AML-193 (cell line): ENCODE measurements at places on chromosomes 3 and 15.

- DNase-seq: no peak
These were observed 72.9 kb upstream of the OXTR start for GRCh38 chr3:8842293-8842692.

DNA sequence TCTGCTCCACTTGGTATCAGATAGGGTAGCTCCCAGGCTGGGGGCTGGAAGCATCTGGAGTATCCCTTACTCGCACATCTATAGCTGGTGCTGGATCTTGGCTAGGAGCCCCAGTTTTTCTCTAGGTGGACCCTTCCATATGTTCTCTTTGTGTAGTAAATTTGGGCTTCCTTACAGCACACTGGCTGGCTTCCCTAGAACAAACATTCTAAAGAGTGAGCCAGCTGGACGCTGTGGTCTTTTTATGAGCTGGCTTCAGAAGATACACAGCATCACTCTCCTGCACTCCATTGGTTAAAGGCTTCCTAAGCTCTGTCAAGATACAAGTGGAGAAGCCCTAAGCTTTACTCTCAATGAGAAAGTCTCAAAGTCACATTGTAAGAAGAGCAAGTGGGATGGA is 322.1 kb downstream of the WDR72 start:
- DNase-seq: no peak

GRCh38 chr3:30526031-30526430 is 80.4 kb upstream of the TGFBR2 start:
- no peak for DNase-seq

GRCh38 chr15:51888593-51889195 is 59.2 kb downstream of the TMOD3 start:
- DNase-seq: peak; percentile 37

DNA sequence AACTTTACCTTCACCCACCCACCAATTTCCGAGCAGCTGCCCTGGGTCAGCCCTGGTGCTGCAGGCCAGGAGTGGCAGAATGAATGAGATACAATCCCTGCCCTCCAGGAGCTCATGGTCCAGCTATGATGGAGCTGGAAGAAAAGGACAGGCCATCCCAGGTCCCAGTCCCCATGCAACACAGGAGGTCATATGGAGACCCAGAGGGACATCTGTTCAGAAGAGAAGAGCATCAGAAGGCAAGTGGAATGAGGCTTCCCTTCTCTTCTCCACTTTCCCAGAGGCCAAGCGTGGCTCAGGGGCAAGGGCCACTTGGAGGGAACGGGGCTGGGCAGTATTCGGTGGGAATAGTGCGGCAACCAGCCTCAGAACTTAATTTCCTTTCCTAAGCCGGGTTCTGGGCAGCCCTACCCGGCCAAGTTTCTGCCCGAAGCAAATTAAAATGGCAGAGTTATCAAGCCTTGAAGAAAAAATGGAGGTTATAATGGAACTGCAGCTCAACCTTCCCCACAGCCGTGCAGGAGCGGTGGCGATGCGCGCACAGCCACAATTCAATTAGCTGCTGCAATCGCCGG is 35.9 kb downstream of the TLE3 start:
- DNase-seq: no peak

DNA sequence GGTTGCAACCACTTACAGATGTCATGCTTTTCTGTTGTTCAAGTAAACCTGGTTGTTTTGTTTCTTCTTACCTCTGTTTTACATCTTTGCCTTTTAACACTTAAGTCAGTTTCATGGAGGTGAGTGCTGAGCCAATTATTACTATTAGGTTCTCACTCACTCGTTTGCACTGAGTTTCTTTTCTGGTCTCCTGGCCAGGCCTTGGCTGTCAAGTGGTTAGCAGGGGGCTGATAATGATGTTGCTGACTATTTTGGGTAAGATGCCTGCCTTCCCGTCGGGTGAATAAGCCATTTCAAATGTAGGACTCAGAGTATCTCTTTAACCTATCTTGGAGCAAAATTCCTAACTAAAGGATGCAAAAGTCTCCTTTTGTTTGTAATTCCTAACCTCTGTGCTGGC is 78.5 kb downstream of the KLHL25 start:
- no peak for DNase-seq

- DNase-seq: no peak
These were observed 17.4 kb upstream of the MKRN3 start for GRCh38 chr15:23548071-23548470.

- DNase-seq: no peak
These were observed 490.5 kb upstream of the NR2F2 start for GRCh38 chr15:95840004-95840403.

GRCh38 chr3:149016669-149017541 is 25.6 kb downstream of the GYG1 start:
- no peak for DNase-seq

DNA sequence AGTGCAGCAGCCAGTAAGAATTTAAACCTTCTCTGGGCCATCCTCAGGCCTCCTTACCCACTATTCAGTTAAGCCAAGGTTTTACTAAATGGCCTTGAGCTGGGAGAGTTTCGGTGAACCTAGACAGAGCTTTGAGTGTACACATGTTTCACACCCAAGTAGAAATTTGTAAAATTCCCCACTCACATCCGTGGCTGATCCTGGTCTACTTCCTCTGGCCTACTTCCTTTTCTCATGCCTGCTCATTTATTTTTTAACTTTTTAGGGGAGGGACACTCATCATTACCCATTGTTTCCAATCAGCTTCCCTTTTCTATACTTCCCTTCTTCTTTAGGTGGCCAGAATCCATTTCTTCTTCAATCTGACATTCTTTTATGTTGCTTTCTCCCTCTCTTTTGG is 7.6 kb downstream of the CX3CR1 start:
- peak; percentile 74 for DNase-seq

- no peak for DNase-seq
These were observed 403.8 kb upstream of the ADAMTS9 start for GRCh38 chr3:65091565-65091964.

- DNase-seq: no peak
These were observed 208.2 kb upstream of the CTDSPL start for GRCh38 chr3:37653466-37653865.

GRCh38 chr3:29696311-29696710 is 415.4 kb downstream of the RBMS3 start:
- DNase-seq: no peak

DNA sequence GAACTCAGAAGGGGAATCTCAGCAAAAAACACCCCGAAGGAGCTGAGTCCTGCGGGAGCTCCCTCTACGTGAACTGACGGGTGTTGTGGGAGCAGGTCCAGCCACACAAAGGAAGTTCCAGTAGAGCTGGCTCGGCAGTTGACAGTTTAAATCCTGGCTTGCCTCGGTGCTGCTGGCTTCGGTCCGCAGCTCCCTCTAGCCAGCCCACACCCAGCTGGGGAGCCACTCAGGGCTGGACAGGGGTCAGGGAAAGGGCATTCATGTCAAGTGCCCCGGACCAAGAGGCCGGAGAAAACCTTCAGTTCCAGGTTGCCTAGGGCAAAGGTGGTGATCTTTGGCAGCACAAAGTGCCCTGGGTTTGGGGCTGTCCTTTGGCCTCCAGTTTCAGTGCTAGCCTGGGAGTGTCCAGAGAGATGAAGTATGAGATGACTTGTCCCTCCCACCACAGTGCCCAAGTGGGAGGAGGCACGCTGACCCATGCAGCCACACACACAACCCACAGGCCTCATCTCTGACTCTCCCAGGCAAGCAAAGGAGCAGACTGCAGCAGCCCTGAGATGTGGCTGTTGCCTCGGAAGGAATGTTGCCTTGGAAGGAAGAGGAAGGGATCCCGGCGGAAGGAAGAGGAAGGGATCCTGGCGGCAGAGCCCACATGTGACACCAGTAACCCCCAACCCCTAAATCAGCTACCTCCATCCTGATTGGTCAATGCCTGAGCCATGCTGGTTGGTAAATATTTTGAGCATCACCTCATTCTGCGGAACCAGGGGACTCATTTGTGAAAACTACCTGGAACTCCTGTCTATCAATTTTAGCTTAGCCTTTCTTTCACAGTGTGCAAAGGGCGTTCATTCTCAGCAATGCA is 13.9 kb upstream of the ANPEP start:
- DNase-seq: no peak

DNA sequence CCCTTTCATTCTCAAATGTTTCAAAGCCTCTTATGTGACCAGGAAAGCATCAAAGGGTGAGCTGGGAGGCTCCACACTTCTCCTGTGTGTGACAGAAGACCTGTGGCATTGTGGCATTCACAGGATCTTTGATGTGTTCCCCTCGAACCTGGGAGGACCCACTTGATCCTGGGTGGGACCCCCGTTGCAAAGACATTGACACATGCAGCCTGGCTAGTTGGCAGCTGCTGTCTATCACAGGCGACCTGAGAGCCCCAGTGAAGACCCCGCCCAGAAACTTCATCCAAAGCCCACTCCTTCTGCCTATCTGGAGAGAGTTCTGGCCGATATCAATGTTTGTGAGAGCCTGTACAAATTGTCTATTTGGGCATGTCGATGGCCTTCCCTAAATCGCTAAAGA is 140.4 kb upstream of the ATP2B2 start:
- DNase-seq: no peak

DNA sequence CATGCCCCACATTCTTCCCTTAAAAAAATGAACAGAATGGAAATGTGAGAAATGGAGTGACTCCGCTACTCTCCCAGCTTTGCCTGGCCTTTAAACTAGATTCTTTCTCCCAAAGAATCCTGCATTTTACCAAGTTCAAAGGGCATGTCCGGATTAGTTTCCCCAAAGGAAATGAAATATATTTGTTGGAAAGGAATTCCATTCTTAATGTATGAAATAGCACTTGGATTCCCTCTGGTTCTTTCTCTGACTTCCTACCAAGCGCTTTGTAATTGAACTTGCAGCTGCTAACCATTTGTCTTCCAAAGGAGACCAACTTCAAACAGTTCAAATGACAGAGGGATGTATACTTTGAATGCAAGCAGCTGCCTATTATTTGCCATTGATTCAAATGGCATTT is 18.9 kb downstream of the MAP2K1 start:
- DNase-seq: no peak

- DNase-seq: no peak
These were observed 44.1 kb upstream of the LRRC58 start for GRCh38 chr3:120393243-120393642.

DNA sequence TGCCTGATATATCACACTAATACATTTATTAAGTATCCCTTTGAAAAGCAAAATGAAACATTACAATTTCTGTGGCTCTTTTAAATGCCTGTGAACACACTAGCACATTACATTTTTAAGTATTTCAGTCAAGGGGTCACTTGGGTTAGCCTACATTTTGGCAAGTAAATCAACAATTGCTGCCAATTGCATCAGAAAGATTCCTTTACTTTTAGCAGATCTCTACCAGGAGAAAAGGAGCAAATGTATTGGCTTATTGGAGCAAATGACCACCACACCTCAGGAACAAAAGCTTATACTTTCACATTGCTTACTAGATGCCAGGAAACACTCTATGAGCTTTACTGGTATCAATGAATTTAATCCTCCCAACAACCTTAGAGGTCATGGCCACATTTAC is 947.1 kb downstream of the FHIT start:
- DNase-seq: no peak

- DNase-seq: peak; percentile 76
These were observed 817 bp downstream of the USP3 start for GRCh38 chr15:63504979-63505841.

GRCh38 chr3:140927279-140928069 is 14.2 kb upstream of the SLC25A36 start:
- no peak for DNase-seq

DNA sequence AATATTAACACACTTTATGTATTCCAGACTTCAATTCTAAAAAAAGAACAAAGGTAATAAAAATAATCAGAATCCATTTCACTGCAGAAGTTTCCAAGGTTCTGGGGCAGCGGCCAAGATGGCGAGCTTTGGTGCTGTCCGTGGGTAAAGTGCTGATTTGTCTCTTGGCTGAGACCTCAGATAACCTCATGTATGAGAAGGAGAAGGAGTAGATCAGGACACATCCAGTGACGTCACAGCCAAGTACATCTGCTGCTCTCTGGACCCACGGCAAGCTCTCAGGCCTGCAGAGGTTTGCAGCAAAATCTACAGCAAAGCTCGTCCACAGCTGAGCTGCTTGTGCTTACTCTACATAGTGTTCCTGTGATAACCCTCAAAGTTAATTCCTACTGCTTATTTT is 165.7 kb downstream of the MAGI1 start:
- no peak for DNase-seq

- no peak for DNase-seq
These were observed 634 bp downstream of the MINDY2 start for GRCh38 chr15:58771621-58772250.

- DNase-seq: no peak
These were observed 125.6 kb upstream of the CRBN start for GRCh38 chr3:3305084-3305483.

DNA sequence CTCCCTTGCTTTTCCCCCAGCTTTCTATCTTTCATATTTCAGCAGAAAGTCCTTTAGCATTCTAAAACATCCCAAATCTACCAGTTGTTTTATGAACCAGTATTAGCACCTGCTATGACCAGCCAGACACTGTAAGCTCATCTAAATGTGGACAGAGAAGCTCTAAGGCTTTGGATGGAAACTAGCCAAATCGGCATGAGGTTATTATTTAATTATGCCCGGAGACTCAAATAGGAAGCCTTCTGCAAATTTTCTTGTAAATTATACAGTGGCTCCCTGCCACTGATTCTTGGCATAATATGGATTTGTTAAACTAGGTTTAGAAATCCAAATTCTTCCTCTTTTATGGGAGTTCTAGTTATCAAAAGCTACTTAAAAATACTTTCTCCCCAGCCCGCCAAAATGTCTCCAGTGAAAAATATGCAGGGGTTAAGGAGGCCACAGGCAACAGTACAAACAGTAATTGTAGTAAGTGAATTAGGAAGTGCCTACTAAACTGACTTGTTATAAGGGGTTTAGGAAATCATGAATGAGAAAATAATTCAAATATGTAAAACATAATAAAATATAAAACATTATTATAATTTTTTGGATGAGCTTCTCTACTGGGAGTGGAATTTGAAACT is 15.4 kb downstream of the MYH15 start:
- no peak for DNase-seq

GRCh38 chr3:62238003-62238402 is 135.3 kb downstream of the FEZF2 start:
- DNase-seq: no peak

- no peak for DNase-seq
These were observed 326.3 kb downstream of the UACA start for GRCh38 chr15:70437089-70437488.

DNA sequence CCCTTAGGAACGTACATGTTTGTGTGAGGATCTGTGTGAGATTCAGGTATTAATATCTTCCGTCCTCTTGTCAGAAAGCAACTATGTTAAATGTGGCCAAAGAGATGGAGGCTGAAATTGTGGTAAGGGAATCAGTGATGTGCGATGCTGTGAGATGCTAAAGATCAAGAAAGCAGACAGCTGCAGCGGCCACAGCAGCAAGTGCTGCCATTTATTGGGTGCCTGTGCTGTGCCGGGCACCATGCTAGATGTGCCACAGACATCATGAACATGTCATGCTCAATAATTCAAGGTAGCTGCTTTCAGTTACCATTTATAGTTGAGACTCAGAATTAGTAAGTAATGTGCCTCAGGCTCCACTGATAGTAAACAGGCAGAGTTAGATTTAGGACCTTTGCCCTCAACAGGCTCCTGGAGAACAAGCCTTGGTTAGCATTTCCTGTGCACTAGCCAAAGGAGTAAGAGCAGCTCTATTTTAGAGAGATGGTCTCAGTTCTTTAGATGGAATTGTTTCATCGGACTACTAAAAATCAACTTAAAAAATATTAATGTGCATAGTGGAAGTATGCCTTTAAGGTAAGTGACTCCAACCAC is 24.9 kb downstream of the LARS2 start:
- no peak for DNase-seq

- no peak for DNase-seq
These were observed 94.9 kb downstream of the ST6GAL1 start for GRCh38 chr3:187025254-187025655.

GRCh38 chr3:48398701-48399386 is 26.8 kb downstream of the FBXW12 start:
- DNase-seq: no peak
